ENCODE measurements at places on chromosomes 4 and X.

- DNase-seq, result peak; percentile 5
These were observed 104.6 kb downstream of the DTHD1 start for GRCh38 chr4:36385951-36386571.

DNA sequence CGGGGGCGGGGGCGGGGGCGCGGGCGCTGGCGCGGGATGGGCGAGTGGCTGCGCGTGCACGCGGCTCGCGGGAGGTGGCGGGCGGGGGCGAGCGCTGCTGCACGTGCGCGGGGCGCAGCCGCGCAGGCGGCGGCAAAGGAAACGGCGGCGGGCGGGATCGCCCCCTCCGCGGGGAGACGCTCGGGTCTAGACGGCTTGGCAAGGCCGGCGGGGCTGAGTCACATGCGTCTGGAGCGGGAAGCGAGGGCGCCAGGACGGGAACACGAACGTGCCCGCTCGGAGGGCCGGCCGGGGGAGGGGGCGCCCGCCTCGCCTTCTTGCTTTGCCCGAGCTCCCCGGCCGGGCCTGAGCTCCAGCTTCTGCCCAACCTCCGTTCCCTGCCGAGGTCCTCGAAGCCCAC is 4.3 kb upstream of the HAUS7 start:
- DNase-seq, result no peak

DNA sequence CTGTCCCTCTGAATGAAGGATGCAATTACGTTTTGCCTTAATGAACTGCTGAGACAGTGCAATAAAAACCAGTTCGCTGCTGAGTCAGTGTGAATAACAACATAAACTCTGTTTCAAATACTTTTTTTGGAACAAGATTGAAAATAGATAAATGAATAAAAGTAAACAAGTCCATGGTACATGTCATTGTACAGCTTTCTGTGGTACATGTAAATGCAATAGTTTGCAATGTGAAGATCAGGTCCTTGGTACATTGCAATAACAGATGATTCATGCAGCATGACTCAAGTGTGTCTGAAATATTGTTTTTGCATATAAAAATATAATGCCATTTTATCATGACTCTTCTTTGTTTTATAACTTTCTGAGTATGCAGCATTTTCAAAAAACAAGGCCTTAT is 193.4 kb upstream of the PACRGL start:
- no peak for DNase-seq

GRCh38 chr4:38576767-38577166 is 87.2 kb upstream of the KLF3 start:
- DNase-seq, result no peak
